ENCODE measurements at places on chromosomes 6 and 20.

DNA sequence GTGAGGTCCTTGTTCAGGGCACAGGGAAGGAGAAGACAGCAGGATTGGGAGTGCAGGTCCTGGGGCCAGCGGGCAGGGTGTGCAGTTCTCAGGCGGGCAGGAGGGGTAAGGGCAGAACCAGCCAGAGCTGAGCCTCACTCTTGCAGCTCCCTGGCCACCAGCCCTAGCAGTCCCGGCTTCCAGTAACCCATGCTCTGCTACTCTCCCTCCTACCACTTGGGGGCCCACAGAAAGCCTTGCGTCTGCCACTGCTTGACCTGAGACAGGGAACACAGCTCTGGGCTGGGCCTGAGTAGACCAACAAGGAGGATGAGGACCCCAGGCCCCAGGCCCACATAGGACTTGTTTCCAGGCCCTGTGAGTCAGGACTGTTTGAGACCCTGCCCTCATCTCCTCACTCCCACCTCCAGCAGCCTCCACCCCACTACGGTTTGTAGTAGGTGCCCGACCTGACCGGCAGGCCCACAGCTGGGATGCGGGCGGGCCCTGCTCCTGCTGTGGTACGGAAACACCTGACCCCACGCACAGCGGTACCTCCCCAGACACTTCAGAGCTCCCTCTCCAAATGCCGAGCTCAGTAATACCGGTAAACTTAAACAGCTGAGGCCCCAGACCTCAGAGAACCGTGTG lies 39.2 kb downstream of the KCNK5 start:
- peak; percentile 57 for DNase-seq

- DNase-seq: no peak
Measured at GRCh38 chr20:32510120-32510600, 75.0 kb downstream of the NOL4L start.

- no peak for DNase-seq
Measured at GRCh38 chr6:40558102-40558501, 29.1 kb downstream of the LRFN2 start.

- DNase-seq: no peak
Measured at GRCh38 chr6:96809119-96809518, 28.2 kb downstream of the GPR63 start.

DNA sequence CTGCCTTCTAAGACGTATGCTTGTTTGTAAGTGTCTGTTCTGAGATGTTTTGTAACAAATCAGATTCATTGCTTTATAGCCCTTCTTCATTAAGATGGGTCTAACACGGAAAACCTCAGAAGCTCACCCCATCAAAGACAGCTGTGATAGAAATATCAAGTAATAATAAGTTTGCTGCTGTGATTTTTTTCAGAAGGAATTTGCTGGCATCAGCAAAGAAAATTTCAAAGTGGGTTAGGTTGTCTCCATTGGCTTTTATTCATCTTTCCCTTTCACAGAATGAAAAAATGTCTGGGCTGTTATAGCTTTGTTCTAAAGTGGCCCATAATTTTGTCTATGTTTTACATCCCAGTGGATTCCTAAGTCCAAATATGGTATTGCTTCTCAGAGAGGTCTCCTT lies 81.4 kb downstream of the SLX4IP start:
- DNase-seq: no peak

GRCh38 chr6:151379933-151380847 lies 11.2 kb downstream of the ZBTB2 start:
- no peak for DNase-seq

GRCh38 chr20:19866070-19866469 lies 108.0 kb downstream of the RIN2 start:
- no peak for DNase-seq

- no peak for DNase-seq
Measured at GRCh38 chr6:20717743-20718142, 183.5 kb downstream of the CDKAL1 start.

DNA sequence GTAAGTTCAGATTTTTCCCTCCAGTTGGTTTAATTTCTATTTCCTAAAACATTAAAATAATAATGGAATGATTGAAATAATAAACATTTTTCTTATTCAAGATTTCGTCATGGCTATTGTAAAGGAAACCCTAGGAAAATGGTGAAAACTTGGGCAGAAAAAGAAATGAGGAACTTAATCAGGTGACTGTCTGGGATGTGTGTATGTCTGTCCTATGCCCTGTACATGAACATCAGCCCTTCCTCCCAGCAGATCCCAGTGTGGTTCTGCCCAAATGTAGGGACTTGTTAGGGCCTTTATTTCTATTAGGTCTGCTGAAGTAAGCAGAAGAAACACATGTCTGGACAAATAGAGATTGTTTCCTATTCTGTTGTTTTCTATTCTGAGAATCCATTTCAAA lies 13.1 kb downstream of the RIOK1 start:
- no peak for DNase-seq

DNA sequence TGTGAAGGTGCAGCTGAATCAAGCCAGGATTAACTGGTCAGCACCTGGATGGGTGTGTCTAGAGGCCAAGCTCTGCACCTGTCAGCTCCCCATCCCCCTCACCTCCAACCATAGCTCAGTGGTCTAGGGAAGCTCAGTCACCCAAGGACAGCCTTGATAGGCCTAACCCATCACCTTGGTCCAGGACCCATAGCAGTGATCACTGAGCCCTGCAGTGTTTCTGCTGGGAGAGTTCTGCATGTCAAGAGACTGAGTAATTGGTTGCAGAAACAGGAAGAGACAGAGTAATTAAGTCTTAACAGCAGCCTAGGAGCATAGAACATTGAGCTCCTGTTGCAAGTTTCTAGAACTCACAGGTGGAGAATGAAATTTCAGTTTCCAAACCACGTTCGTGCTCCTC lies 18.7 kb upstream of the RALGAPB start:
- DNase-seq: no peak

DNA sequence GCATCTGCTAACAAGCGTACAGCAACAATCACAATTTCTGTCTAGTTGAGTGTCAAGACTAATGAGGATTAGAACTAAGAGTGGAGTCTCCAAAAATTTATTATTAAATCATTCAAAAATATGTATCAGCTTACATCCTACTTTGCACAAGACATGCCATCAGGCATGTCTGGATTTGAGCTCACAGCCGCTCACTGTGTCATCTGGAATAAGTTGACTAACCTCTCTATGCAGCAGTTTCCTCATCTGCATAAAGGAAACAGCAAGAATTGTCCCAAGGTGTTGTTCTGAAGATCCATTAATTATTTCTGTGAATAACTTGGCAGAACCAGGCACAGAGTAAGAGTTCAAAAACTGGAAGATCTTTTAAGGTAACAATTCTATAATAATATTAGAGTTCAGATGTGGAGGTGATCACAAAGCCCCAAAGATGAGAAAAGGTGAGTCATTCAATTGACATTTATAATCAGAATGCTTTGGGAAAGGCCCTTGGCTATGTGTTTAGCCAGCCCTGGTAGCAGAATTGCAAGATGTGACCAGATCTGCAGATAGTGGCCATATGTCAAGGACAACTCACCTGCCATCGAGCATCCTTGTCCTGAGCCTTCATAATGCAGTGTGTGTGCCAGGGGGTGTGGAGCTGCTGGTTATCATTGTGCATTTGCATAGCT lies 264.0 kb downstream of the FOXA2 start:
- DNase-seq: no peak

- DNase-seq: no peak
Measured at GRCh38 chr6:363909-364308, 27.6 kb upstream of the IRF4 start.

- no peak for DNase-seq
Measured at GRCh38 chr6:33581186-33581585, 1.1 kb upstream of the BAK1 start.

- DNase-seq: no peak
Measured at GRCh38 chr20:19404826-19405225, 192.4 kb downstream of the SLC24A3 start.

DNA sequence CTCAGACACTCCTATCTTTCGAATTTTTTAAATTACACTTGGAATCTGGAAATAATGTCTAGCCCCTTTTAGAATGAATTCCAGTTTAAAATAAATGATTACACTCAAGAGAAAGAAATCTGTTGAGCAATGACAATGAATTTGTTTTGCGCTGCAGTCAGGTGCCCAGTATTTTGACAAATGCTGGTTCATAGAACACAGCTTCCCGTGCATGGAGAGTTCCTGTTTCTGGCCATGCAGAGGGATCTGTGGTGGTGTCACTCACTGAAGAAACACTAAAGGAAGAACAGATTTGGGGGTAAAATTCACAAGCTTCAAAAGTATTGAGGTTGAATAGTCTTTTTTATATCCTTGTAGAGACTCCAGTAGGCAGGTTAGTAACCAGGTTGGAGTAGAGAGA lies 113.4 kb upstream of the CEP85L start:
- DNase-seq: no peak

GRCh38 chr6:52697903-52698302 lies 27.0 kb downstream of the TMEM14A start:
- DNase-seq: no peak

- no peak for DNase-seq
Measured at GRCh38 chr6:46284475-46284874, 113.7 kb upstream of the ENPP5 start.

GRCh38 chr6:39471954-39472659 lies 149.6 kb upstream of the KCNK16 start:
- no peak for DNase-seq

GRCh38 chr6:82013561-82014530 lies 233.7 kb downstream of the IBTK start:
- DNase-seq: no peak

DNA sequence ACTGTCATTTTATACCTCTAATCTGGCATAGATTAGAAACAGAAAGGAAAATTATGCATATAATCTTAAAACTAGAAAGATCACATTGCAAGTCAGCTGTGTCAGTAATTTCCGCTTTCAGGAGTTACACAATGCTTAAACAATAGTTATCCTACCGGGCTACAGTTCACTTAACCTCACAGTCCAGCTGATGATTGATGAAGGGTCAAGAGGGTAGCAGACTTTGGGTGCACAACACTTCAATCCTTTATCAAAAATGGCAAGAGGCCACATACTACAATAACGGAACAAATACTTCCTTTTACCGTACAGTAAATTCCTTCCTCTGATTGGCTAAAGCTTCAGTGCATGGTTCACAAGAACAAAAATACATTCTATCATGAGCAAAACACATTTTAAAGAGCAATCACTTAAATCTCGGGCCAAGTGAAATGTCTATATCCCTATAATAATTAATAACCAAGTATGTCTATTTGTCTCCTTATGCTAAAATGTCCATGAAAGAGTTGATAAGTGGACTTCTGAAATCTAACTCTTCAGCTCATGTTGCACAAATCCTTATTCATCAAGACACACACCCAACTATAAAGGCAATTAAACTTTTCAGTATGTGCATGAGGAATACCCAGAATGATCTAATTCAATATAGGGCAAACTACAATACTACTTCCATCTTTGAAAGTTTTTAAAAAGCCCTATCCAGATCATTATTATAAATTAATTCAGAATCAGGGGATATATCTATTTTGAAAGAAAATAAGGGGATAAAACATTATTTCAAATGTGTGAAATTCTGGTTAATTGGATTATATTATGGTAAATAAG lies 76.8 kb downstream of the HIVEP2 start:
- no peak for DNase-seq

GRCh38 chr6:2986722-2987221 lies 12.9 kb upstream of the NQO2 start:
- no peak for DNase-seq

DNA sequence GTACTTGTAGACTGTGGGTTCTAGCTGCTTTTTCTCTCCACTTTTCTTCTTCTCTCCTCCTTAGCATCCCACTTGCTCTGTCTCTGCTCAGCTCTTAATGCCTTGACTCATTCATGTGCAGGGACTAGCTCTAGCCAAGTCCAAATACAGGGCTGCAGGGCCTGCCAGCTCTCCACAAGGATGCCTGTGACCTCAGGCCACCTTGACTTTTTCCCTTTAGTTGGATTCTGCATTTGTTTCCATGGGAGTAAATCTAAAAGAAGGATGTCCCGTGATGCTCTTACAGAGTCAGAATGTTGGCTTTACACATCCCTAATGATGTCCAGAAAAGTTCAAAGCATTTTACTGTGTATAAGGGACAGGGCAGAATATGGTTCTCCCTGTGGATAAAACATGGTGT lies 101.8 kb upstream of the PREP start:
- DNase-seq: no peak

- no peak for DNase-seq
Measured at GRCh38 chr6:127937747-127938146, 36.9 kb upstream of the THEMIS start.

- DNase-seq: no peak
Measured at GRCh38 chr6:125748406-125749172, 843 bp upstream of the HEY2 start.

DNA sequence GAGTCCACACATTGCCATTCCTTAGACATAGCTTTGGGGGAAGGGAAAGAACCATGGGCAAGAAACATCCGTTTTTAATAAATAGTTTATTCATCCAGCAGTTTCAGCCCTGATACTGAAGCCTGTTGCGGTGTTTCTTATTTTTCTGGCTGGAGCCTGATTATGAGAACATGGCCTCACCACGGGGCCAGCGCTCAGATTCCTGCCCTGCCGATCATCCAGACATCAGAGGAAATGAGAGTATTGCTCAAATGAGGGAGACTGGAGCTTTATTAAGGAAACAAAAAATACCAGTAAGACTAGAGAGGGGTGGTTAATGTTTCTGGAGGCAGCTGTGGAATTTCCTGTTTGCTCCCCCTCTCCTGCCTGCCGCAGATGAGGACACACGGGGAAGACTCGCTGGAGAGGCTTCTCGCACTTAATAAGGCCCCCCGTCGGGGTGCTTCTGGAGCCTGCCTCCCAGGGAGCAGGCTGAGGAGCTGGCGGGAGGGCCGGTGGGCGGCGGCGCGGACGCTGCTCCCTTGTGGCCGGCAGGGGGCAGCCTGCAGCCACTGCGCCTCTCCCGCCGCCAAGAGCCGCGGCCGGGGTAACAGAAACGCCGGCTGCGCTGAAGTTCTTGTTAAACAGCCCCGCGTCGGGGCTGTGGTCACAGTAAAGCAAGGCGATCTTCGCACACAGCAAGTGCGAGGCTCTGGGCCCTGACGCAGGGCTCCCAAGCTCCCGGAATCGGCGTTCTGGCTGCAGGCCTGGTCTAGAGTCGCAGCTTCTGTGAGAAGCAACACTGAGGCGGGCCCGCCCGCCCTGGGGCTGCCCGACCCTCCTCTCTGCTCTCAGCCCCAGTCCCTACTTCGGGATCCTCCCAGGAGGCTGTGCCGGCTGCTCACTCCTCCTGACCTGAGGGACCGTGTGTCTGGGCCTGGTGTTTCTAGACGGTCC lies 17.5 kb downstream of the LEMD2 start:
- peak; percentile 85 for DNase-seq

GRCh38 chr6:36929152-36929551 lies 25.4 kb upstream of the PI16 start:
- no peak for DNase-seq

- no peak for DNase-seq
Measured at GRCh38 chr6:3745566-3746118, 5.9 kb downstream of the PXDC1 start.

- no peak for DNase-seq
Measured at GRCh38 chr6:34519971-34520644, 36.0 kb downstream of the SPDEF start.

All from GM12891 (cell line).